ENCODE measurements at places on chromosomes 2 and 18.

DNA sequence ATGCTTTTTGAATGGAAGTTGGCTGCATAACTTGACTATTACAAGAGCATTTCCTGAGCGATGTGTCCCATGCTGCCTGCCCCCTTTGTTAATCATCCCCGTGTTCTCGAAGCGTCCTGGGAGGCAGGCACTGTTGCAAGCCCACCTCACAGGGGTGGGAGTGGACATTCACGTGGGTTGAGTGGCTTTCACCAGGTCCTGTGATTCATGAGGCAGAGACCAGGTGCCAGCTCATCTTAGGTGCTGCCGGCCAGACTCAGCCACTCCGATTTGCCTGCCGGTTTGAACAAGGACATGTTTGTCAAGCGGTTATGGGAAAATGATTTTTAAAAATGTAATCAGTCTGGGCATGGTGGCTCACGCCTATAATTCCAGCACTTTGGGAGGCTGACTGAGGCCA, 112.5 kb downstream of the ZNF532 start:
- no peak for DNase-seq

GRCh38 chr2:205800773-205801172, 118.5 kb downstream of the NRP2 start:
- DNase-seq: no peak

- DNase-seq: no peak
Measured at GRCh38 chr18:49166327-49166726, 215.6 kb upstream of the SMAD7 start.

GRCh38 chr2:48369971-48370370, 160.0 kb upstream of the STON1 start:
- no peak for DNase-seq

DNA sequence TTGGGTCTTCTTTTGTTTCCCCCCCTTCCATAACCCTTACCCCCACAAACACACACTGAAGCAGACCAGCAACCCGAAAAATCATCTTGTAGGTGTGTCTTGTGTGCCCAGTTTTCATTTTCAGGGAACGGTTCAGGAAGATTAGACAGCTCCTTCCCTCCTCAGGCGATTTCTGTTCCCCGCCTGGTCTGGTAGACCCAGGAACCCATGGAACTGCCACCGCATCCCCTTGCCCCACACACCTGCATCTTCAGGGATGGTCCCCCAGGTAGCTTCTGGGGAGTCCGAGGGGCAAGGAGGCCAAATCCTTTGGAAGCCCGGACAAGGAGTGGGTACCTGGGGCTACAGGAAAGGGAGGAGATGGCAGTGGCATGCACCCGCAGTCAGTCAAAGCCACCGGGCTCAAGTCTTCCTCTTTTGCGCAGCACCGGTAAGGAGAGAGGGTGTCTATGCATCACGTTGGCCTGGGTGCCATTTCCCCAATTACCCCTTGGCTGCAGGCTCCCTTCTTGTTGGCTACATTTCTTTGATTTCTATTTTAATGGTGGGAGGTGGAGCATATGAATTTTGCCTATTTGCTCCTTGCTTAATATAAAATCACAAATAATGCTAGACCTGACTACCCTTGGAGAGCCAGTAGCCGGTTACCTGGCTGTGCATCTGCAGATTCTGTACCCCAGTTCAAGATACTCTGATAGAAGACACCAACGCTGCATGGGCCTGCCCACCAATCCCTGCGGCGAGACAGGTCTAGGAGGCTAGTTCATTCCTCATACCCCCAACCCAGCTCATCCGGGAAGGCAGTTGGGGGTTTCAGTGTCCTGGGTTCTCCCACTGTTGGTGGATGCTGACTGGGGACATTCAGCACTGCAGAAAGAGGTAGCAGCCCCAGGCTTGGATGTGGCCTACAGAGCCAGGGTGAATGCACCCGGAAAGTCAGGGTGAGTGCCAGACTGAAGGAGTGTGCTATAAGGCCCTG, 30.0 kb upstream of the ATP6V1B1 start:
- no peak for DNase-seq

- DNase-seq: no peak
Measured at GRCh38 chr2:231531883-231532755, 1.9 kb upstream of the NMUR1 start.

- DNase-seq: no peak
Measured at GRCh38 chr2:174615871-174616436, 18.4 kb upstream of the WIPF1 start.

DNA sequence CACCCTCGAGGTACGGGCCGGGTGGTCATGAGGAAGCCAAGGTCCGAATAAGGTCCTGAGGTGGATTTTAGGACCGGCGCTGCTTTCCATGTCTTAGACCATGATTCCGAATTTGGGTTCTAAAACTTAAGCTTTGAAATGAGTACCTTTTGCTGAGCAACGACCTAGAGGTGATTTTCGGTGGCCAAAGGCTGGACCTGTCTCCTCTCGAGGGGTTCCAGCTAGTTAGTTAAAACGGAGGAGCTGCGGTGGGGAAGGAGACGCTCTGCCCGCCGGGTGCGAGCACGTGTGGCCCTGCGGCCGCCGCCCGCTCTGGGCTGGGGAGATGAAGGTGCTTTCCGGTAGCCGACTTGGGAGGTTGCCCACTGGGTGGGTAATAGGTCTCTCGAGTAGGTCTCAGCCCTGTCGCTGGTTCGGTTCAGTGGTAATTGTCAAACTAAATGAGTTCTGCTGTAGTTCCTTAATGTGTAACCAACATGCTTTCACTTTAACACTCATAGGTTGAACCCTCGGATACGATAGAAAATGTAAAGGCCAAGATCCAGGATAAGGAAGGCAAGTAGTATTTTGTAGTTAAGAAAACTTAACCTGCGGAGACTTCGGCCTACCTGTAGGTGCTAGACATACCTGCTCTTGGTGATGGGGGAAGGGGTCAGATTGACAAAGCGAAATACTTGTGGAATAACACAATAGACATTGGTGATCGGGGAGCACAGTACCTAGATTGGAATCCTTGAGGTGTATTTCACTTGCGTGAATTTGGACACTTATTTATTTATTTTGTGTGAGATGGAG, 572 bp downstream of the RPS27A start:
- peak; percentile 59 for DNase-seq

- DNase-seq: no peak
Measured at GRCh38 chr2:36729067-36729466, 32.6 kb downstream of the VIT start.

GRCh38 chr2:10434886-10435819, 13.0 kb downstream of the ODC1 start:
- DNase-seq: peak; percentile 69

- DNase-seq: no peak
Measured at GRCh38 chr2:39508198-39508597, 71.1 kb upstream of the MAP4K3 start.

GRCh38 chr2:223800908-223801307, 36.5 kb downstream of the AP1S3 start:
- DNase-seq: no peak

GRCh38 chr2:215879331-215879730, 134.0 kb downstream of the MREG start:
- no peak for DNase-seq

GRCh38 chr2:26013668-26014067, 20.2 kb upstream of the RAB10 start:
- no peak for DNase-seq

- no peak for DNase-seq
Measured at GRCh38 chr2:75828826-75829225, 118.1 kb upstream of the GCFC2 start.

- DNase-seq: no peak
Measured at GRCh38 chr2:96863575-96864342, 5.9 kb upstream of the ANKRD39 start.

GRCh38 chr2:67498931-67499330, 101.8 kb downstream of the ETAA1 start:
- DNase-seq: no peak

DNA sequence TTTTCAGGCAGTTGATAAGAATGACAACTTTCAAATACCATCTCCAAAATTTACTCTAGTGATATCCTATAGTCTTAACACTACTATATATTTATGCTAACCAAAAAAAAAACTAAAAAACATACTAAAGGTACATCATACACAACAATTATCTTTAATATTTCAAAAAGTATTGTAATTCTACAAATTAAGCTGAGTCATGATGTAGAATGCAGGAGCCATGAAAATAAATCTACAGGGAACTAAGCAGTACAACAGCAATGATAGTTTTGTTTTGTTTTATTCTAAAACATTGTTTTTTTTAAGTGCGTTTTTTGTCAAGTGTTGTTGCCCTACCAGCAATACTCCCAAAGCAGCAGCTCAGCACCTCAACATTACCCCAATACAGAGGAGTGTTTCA, 314.3 kb downstream of the FSIP2 start:
- DNase-seq: no peak

- DNase-seq: no peak
Measured at GRCh38 chr18:75257605-75258004, 47.0 kb downstream of the TSHZ1 start.

DNA sequence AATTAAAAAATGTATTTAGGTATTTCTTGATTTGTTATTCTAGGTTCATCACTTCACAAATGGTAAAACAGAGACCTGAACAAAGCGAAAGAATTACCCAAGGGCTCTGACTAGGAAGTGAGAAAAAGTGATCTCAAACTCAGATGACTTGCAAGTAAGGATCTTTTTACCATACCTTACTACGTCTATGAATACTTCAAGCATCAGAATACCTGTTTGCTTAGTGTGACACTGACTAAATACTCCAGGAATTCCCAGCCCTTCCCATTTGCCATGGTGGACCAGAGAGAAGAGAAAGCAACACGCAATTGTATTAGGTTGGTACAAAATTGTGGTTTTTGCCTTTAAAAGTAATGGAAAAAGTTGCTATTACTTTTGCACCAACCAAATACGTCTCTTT, 35.8 kb upstream of the FIGN start:
- DNase-seq: no peak

DNA sequence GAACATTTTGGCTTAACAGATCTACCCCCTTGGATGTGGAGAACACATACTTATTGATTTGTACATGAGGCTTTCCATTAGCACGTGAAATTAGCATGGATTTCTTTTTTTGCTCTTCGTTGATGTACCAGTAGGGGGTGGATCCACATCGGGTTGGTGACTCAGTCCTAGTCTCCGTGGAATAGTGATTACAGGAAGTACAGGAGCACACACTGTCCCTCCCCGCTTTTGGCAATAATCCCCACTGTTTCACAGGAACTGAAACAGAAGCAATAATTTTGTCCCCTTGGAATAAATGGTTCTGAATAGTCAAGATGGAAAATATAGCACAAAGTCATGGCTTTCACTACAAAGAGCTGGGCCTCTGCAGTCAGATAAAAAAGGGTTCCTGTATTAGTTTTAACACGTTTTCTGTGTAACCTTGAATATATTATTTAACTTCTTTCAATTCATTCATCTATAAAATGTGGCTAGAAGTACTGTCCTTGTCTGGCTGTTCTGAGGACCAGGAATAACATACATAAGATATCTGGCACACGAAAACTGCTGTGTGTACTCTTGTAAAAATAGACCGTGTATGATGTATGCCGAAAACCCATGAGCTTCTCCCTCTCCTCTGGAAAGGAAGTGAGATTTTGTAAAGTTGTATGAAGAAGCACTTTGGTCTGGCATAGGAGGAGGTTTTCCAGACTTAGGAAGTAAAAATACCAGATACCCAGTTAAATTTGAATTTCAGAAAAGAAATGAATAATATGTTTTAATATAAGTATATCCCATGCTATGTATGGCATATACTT, 229.2 kb downstream of the GALR1 start:
- DNase-seq: no peak

DNA sequence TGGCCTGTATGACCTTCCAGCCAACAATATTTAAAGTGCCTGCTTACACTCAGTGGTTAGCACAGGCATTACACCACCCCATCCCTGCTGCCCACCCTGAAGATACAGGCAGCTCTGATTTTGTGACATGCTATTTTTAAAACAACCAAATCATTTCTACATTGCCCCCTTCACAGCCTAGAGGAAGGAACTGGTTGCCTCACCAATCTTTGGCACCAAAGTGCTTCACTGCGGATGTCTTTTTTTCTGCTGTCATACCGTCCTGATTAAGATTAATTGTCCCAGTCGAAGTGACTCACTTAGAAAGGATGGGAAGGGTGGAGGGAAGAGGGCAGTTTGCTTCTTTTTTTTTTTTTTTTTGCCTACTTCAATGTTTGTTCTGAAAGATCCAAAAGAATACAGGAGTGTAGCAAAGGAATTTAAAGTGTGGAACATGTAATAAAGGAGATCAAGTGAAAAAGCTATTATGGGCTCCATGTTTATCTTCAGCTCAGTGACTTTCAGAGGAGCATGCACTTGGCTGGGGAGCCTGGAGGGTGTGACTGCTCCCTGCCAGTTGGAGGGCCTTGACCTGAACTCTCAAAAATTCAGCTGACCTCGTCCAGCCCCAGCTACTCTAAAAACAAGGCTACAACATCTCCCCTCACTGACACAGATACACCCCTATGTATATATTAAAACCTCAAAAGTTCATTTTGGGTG, 501.1 kb upstream of the TNP1 start:
- DNase-seq: no peak
